ENCODE measurements at places on chromosomes 6 and 20.

- DNase-seq = no peak
These were observed 55.9 kb downstream of the RNF217 start for GRCh38 chr6:125018136-125018535.

DNA sequence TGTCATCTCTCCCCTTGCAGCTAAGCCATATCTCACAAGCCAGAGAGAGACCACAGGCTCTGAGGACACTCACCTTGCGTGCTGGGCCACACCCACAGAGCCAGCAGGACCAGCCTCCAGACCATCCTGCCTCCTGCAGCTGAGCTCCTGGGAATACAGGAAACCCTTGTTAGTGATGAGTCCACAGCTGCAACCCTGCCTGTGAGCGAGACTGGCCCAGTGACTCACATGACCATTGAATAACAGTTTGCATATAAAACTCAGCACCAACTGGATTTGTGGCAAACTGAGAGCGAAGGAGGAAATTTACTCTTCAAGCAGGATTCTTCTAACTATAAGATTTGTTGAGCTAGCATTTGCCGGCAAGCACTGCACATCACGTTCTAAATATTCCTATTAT is 3.0 kb downstream of the THBS2 start:
- DNase-seq = no peak

DNA sequence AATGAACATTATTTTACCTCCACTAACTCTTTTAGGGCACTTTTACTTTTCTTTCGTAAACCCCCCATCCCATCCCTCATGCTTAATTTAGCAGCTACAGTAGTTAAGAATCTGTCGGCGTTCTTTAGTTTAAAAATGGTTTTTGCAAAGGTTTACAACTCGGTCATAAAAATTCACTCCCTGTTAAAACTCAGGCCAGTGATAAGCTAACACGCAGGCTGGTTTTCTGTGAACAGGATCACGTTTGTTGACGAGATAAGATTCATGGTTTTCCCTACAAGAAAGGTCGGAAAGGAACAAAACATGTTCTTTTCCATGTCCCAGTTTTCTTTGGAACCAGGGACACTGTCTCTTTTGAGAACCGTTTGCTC is 101.1 kb downstream of the TOX2 start:
- DNase-seq = no peak

- no peak for DNase-seq
These were observed 43.0 kb downstream of the TSPYL4 start for GRCh38 chr6:116210750-116211425.

GRCh38 chr20:991850-992249 is 10.3 kb downstream of the RSPO4 start:
- DNase-seq = no peak

GRCh38 chr6:30830438-30830837 is 53.9 kb upstream of the DDR1 start:
- no peak for DNase-seq

DNA sequence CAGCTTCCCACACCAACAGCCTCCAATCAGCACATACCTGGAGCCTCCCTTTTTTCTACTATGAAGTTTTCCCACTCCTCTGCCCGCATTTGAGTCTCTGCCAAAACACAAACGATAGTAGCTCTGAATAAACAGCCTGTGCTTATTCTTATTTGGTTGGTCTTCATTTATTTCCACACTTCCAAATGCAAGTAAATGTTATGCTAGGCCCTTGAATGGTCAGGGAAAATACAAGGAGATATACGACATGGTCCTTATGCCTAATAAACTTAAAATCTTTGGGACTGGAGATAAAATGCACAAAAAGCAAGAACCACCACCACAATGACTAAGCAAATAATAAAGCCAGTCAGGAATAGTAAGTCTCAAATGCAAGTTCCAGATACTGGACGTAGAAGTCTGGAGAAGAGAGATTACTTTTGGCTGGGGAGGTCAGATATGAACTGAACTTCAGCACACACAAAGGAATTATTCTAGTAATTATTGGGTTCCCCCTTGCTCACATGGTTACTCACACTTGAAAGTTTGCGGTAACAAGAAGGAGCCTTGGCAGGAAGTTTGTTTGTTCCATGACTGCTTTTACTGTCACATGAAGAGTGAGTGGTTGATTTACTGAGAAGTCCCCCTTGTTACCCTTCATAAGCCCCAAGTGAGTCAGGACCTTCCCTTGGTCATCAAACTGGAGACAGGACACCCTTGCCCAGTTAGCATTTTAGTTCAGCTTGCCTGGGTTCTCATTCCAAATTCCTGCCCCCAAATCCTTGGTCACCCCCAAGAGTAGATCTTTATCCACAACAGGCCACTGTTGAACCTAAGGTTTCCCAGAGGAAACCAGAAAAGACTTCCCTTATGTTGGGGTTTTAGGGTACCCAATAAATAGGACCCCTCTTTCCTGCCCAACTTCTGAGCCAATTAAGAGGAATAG is 511.2 kb upstream of the JARID2 start:
- DNase-seq = no peak

DNA sequence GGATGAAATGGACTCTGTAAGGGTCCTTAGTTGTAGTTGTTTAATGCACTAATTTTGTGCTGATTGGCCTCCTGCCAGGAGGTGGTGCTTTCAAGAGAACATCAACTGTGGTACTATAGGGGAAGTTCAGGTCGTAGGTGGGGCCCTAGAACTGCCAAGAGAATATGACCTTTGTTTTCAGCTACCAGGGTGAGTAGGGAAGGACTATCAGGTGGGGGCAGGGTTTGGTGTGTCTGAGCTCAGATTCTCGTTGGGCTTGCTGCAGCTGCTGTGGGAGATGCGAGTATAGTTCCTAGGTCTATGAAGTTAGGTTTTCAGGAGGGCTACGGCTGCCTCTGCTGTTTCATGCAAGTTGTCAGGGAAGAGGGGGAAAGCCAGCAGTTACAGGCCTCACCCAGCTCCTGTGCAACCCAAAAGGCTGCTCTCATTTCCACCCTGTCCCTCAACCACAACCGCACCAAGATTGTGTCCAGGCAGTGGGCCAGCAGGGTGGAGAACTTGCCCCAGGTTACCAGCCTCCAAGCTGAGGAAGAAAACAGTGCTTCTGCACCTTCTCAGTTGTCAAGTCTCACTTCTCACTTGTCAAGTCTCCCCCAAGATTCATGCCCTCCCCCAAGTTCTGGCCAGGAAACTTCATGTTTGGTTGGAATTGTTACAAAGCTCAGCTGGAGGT is 626.5 kb upstream of the MAP3K7 start:
- no peak for DNase-seq

DNA sequence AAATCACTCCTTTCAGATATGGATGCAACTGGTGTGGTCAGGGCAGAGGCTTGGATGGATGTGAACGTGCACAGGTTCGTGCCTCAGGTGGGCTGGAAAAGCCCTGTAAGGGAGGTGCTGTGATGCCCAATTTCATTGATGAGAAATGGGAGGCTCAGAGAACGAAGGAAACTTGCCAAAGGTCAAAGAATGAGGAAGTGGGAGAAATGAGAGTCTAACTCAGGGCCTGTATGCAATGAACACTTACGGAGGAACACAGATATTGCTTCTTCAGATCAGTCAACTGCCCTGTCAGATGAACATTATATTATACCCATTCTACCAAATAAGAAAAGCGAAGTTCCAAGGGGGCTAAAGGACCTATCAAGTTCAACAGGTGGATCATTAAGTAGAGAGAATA is 134.7 kb downstream of the RCAN2 start:
- no peak for DNase-seq

- no peak for DNase-seq
These were observed 40.4 kb upstream of the POLR1H start for GRCh38 chr6:30020626-30021025.

DNA sequence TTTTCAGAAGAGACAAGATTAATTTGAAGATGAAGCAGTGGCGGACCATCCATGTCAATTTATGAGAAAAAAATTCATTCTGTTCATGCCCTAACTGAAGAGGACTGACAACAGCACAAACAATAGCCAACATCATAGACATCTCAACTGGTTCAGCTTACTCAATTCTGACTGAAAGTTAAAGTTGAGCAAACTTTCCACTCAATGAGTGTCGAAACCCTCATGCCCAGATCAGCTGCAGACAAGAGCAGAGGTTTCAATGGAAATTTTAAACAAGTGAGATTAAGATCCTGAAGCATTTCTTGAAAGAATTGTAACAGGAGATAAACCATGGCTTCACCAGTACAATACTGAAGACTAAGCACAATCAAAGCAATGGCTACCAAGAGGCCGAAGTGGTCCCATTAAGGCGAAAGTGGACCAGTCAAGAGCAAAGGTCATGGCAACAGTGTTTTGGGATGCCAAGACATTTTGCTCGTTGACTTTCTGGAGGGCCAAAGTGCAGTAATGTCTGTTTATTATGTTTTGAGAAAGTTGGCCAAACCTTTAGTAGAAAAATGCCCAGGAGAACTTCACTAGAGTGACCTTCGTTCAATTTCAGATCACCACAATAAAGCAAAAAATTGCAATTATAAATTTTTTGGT is 6.1 kb upstream of the SFT2D1 start:
- DNase-seq = no peak

DNA sequence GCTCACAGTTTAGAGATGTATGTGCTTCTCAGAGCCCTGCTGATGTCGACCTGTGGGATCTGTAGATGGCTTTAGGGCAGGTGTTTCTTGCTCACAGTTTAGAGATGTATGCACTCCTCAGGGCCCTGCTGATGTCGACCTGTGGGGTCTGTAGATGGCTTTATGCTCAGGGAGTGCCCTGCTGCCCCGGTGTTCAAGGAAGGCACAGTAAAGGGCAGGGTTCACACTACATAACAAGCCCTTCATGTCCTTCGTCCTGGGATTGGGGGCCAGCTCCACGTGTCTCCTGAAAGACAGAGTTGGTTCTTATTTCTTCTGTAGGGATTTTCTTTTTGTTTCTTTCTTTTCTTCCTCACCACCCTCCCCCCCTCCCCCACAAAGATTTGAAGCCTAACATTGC is 91.1 kb downstream of the SMOC2 start:
- no peak for DNase-seq
